ENCODE measurements at places on chromosomes 12 and 14.
A peak's percentile ranks its signal among the peaks of the same experiment; 100 is the strongest.

DNA sequence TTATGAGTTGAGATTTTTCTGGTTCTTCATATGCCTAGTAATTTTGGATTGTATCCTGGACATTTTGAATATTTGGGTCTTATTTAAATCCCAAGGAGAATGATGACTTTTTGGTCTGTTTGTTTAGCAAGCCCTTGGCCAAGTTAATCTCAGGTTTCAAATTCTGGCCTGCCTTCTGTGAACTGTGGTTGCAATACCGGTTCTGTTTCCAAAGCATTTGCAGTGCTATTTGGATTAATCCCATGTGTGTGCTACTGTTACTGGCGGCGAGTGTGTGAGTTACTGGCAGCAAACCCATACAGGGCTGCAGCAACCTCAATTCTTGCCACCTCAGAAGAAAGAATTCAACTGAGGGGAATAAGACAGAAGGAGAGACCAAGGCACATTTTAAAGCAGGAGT lies 51.1 kb downstream of the TMEM260 start:
- DNase-seq = no peak

DNA sequence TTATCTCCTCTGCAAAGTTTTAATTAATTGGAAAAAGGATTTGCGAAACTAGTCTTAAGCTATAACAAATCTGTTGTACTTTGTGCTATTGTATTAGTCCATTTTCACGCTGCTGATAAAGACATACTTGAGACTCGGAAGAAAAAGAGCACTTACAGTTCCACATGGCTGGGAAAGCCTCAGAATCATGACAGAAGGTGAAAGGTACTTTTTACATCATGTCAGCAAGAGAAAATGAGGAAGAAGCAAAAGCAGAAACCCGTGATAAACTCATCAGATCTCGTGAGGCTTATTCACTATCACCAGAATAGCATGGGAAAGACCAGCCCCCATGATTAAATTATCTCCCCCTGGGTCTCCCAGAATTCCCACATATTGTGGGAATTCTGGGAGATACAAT lies 118.1 kb upstream of the PRKD1 start:
- no peak for DNase-seq

DNA sequence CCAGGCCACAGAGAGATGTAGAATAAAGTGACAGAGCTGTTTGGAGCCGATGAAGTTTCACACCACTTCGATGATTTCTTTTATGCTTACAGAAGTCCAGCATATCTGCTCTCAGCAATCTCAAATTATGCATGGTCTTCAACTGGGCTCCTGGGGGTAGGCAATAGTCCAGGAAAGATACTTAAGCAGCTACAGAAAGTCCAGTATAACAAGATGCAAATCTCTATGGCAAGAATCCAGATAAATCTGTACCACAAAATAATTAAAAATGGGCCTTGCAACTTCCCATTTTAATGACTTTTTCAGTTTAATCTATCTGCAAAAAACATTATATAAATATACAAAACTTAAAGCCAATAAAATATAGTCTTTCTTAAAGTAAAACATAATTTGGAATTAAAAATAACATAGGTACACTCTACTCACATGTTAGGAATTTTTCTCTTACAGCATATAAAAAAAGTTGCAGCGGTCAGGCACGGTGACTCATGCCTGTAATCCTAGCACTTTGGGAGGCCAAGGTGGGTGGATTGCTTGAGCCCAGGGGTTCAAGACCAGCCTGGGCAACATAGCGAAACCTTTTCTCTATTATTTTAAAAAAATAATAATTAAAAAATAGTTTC lies 20.5 kb upstream of the RAD51AP1 start:
- no peak for DNase-seq

DNA sequence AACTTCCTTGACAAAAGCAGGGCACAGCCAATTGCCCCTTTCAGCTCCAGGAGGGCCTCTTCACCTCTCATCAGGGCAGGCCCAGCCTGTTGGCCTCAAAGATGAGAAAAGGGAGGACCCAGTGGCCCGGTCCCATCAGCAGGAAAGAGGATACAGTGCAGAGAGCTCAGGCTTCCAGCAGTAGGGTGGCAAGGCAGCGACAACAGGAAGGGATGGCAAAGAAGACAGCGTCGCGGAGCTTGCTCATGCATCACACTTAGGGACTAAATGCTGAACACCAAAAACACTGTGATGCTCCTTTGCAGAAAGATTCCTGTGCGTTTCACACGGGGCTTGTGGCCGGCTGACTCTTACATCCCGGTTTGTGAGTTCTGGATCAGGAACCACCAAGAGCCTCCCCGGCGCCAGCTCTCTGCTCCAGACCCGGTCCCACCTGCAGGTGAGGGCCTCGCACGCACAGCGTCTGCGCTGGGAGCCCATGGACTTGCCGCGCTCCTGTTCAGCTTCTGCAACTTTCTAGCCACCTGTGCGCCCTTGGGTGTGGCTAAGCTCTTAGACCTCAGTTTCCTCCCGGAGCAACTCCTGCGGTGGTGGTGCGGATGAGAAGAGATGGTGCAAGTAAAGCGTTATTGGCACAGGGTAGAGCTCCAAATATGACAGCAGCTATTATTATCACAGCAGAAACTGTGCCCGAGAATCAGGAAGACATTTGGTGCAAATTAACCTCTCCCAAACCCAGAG lies 15.3 kb upstream of the BCL7A start:
- DNase-seq = no peak

GRCh38 chr12:52980650-52981423 lies 25.4 kb upstream of the EIF4B start:
- peak; percentile 97 for DNase-seq

- no peak for DNase-seq
Observed at GRCh38 chr14:94660306-94660946, 48.2 kb downstream of the SERPINA3 start.

DNA sequence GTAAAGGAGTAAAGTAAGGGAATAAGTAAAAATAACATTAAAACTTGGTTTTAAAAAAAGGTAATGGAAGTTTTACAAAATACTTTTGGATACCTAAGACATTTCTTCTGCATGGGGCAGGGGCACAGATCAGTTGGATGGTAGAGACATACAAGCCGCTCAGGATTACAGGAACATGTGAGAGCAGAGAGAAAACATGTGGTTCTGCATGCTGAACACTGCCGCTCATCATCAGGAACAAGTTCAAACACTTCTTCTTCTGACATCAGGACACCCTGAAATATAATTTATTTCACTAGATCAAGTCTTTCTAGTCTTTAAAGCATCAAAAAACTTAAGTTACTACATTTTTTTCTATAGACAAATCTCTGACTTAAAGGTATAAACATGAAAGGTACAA lies 60.9 kb upstream of the SLC6A13 start:
- DNase-seq = no peak

- DNase-seq = no peak
Observed at GRCh38 chr12:56020423-56021184, at the start of gene IKZF4. IKZF4 (plus strand) TSS chr12:56021043; CDS start chr12:56021494, 451 bp downstream.

DNA sequence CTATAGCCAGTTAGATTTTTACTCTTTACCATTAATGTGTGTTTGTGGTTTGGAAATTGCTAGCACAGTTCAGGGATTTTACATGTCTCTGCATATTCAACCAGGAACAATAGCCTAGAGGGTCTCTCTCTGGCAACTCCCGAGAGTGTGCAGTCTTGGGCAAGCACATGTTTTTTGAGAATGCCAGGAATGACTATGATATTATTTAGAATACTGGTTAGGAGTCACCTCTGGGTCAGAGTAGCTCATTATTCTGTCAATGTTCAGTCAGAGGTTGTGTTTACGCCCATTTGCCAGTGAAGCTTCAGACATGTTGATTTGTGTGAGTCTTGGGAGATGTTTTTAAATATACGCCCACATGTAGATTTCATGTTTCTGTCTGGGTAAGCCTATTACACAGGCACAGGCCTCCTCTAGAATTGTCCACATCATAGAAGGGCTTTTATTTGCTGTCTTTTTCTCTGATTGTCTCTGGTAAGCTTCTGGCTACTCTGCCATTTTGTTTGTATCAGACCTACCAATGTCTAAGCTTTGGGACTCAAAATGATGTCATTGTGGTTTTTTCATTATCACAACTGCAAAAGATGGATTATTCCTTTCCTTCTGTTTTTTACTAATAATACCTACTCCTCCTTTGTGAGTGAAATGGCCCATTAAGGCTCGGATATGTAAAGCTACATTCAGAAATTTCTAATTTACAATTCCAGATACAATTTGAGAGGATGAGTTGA lies 203.1 kb upstream of the PPFIA2 start:
- DNase-seq = no peak

DNA sequence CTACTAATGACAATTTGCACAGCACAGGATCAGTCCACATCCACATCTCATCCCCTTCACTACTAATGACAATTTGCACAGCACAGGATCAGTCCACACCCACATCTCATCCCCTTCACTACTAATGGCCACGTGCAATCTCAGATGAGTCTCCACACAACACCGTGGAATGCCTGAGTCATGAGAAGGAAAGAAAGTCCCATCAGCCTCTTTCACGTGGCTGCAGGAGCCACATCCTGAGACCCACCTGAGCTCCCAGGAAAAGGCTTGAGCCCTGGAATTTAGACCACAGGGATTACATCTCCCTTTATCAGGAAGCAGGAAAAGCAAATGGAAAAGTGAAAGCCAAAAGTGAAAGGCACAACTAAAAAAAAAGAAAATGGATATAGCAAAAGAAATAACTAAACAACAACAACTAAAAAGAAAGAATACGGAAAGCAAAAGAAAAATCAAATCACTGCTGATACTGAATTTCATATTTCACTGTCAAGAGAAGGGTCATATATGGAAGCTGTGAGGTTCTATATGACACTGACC lies 1300.5 kb downstream of the TMEM121 start:
- no peak for DNase-seq

DNA sequence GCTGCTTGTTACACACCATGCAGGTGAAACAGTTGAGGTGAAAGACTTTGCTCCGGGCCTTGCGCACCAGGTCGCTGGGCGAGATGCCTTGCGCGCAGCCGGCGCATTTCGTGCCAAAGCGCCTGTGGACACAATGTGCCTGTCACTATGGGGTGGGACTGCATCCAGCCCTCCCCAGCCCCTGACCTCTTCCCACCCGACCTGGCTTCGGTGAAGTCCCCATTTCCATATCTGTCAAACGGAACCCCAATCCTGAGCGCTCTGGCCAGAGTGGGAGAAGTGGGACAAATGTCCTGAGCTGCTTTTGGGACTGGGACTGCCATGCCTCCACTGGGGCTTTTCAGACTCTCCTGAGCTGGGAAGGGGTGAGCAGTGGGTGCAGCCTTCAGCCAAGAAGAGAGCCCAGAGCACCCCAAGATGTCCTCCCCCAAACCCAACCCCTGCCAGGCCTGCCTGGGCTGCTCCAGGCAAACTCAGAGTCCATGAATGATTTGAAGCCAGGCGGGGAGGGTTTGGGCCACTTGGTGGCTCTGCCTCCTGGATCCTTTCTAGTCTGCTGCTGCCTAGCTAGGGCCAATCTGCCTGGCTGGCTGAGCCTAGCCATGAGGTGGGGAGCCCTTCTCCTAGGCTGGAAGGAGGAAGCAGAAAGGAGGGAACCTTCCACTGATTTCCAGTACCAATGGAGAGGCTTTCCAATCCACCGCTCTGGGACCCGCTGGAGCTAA lies 2.3 kb downstream of the LHX5 start:
- no peak for DNase-seq

DNA sequence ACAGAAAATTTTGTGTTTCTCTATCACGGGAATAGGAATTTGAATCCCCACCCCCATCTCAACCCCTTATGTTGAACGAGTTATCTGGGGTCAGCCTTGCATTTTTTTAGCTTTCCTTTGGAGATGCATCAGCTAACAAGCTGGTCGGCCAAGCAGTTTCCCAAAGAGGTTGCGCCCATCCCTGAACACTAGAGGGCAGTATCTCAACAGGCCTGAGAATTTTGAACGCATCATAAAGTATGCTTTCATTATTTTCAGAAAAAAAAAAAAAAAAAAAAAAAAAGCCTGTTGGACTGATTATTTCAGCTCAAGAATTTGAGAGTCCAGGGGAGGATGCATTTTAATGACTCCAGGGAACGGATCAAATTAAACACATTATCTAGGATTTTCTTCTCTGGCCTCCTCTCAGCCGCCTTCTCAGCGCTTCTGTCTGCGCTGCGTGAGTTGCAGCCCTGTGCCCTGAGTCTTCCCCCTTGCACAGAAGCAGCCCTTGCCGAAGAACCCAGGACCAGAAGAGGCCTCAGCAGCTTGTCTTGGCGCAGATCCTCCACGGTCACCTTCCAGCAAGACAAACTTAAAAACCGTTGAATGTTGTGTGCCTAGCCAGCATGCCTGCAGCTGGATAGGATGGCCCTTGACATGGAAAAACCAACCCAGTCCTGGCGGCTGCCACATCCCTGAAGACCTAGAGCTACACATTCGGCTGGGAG lies 76.6 kb upstream of the GZMB start:
- peak; percentile 5 for DNase-seq

GRCh38 chr14:91374287-91374878 lies 43.2 kb downstream of the CCDC88C start:
- DNase-seq = no peak

GRCh38 chr12:24718617-24719016 lies 230.3 kb downstream of the BCAT1 start:
- DNase-seq = no peak

- peak; percentile 55 for DNase-seq
Observed at GRCh38 chr12:26028953-26029735, 70.7 kb downstream of the RASSF8 start.

DNA sequence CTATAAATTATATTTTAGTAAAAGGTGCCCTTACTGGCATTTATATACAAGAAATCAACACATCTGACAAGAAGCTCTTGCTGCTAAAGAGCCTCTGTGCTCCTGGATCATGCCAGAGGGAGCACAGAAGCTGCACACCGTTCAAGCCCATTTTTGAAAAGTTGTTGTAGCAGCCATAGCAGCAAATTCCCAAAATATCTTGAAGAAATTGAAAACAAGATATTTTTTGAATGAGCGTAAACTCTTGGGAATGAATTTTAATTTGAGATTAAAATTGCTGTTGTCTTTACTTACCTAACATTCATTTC lies 540 bp upstream of the CLEC2D start:
- DNase-seq = no peak

DNA sequence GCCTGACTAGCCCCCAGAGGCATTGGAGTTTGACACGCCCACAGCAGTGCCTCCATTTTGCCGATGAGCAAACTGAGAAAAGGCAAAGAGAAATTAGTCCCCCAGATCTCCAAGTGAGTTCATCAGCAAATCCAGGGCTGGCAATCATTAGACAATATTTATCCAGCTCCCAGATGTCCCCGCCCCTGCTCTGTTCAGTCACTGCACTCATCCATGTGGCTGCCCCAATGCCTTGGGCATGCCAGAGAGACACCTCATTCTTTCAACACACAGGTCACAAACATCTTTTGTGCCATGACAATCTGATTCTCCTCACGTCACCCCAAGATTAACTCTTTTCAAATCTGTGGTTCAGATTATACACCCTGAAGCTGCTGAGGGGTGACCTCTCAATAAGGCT lies 43.5 kb downstream of the DPF3 start:
- no peak for DNase-seq

- no peak for DNase-seq
Observed at GRCh38 chr14:57957441-57957840, 91.5 kb upstream of the SLC35F4 start.

GRCh38 chr14:34596891-34597290 lies 33.1 kb downstream of the SNX6 start:
- no peak for DNase-seq

GRCh38 chr14:70166530-70167203 lies 22.1 kb downstream of the SLC8A3 start:
- DNase-seq = no peak
